Mammary epithelial cell (primary cell): ENCODE measurements at places on chromosomes 1 and 21. TPM values are rescaled to one million over a fixed set of nuclear protein-coding genes. Genes with fewer than 3 reads are reported as not detected.

Gene C1orf185
- not detected in 2 replicates for total RNA-seq

Gene ZNF695
- 2.1 and 4.4 TPM in 2 replicates for total RNA-seq

Gene CCDC17
- 2.7 and 3.8 TPM in 2 replicates for total RNA-seq

Gene ANGPTL3
- not detected for total RNA-seq

Gene USH2A
- total RNA-seq, result not detected

Gene ATP1A4
- not detected in 2 replicates for total RNA-seq

Gene MAEL
- not detected for total RNA-seq

Gene SKI
- 27.2 TPM for total RNA-seq

Gene HES5
- total RNA-seq, result not detected

Gene SNX7
- 43.2 and 53.0 TPM in 2 replicates for total RNA-seq

Gene PADI1
- 0.17 TPM for total RNA-seq

Gene IL12RB2
- total RNA-seq, result 0.38 and 0.56 TPM in 2 replicates

DNA sequence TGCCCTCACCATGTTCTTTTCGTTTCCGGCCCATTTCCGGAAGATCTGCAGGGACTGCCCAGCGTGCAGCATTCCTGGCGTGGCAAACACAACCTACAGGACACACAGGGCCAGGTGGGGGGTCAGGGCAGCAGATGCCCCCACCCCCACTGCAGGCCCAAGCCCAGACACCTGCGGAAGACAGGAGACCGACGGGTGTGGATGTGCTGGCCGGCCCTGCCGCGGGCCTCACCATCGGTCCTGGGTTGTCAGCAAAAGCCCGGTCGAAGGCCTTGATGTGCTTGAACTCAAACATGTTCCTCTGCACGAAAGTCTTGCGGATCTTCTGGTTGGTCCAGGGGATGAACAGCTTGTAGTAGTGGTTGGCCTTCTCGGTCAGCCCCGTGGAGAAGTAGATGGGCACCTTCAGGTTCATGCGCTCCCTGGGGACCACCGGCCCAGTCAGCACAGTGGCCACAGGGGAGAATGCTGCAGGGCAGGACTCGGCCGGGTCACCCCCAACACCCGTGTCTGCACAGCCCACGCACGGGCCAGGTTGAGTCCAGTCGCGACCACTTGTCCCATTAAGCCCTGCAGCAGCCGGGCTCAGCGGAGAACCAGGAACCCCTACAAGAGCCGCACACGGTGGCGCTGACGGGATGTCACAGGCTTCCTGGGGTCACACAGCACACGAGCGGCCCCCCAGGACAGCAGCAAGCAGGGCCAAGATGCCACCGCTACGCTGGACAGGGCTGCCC, 5.3 kb downstream of the PUSL1 start:
- no peak for DNase-seq

- no peak for DNase-seq
Measured at GRCh38 chr1:208335371-208336136, 91.4 kb upstream of the PLXNA2 start.

DNA sequence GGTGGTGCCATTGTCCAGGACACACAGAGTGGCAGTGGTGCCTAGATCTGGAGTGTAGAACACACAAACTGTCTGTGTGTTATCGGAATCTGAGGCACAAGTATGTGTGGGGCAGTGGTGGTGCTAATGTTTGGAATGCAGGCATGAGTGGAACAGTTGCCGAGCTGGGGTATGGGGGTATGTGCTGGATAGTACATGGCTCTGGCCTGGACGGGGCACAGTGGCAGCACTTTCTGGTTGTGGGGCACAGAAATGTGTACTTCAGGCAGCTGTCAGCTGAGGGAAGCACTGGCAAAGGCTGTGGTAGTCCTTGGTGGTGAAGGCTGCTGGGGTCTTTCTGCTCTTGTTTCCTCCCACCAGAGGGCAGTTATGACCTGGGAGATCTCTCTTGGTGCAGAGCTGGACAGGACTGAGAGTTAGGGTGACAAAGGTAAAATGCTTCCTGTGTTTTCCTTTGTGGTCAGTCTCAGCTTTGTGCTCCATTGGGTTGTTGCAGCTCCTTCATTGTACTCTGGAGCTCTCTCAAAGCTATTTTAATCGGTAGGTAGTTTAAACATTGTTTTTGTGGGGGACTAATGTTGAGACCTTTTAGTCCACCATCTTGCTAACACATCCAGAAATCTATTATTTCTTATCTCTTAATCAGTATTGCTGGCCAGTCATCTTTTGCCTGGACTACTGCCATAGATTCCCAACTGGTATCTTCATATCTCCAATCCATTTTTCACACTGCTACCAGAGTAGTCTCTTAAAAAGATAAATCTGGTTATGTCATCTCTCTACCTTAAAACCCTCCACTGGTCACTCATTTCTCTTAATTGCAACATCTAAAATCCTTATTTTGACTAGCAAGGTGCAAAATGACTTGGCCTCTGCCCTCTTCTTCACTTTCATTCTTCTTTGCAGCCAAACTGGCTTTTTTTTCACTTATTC, 83.9 kb upstream of the NBPF4 start:
- DNase-seq, result no peak

- no peak for DNase-seq
Measured at GRCh38 chr1:9120312-9120958, 8.5 kb downstream of the GPR157 start.

- no peak for DNase-seq
Measured at GRCh38 chr1:247539215-247539614, 3.0 kb upstream of the OR2C3 start.

DNA sequence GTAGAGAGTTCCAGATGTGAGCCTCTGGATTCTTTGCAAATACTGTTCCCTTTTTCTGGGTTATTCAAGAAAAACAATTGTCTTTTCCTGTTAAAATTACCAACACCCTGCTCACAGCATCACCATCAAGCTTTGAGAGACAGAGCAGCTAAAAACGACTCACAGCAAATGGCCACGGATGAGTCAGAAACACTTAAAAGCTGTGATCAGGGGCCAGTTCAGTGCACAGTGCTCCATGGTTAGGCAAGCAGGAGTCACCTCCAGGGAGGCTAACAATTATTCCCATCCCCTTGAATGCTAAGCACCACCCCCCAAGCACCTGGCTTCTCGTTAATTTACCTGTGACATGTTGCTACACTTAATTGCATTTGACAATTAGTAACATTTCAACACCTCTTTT, 128.4 kb upstream of the CAMK1G start:
- DNase-seq, result peak; percentile 35

- DNase-seq, result no peak
Measured at GRCh38 chr1:204081791-204082513, 9.0 kb downstream of the SOX13 start.

- peak; percentile 23 for DNase-seq
Measured at GRCh38 chr1:63405021-63405420, 37.6 kb downstream of the ALG6 start.

DNA sequence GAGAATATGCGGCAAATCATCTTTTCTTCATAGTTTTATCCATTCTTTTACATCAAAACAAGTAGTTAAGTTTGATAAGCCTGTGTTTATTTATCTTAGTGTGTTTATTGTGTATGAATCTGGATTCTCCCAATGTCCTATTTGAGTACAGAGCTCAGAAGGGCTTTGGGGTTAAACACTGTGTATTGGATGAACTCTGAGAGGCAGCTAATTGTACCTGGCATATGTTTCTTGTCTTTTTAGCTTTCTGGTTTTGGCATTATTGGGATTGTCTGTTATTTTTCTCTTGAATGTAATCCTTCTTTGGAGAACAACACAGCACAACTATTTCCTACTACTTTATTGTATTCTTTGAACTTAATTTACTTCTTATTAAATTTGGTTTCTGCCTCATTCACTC, 906.9 kb downstream of the ADGRL2 start:
- no peak for DNase-seq

GRCh38 chr1:178277793-178278530, 184.1 kb downstream of the RASAL2 start:
- peak; percentile 79 for DNase-seq

- no peak for DNase-seq
Measured at GRCh38 chr21:20649231-20649630, 349.0 kb upstream of the NCAM2 start.

DNA sequence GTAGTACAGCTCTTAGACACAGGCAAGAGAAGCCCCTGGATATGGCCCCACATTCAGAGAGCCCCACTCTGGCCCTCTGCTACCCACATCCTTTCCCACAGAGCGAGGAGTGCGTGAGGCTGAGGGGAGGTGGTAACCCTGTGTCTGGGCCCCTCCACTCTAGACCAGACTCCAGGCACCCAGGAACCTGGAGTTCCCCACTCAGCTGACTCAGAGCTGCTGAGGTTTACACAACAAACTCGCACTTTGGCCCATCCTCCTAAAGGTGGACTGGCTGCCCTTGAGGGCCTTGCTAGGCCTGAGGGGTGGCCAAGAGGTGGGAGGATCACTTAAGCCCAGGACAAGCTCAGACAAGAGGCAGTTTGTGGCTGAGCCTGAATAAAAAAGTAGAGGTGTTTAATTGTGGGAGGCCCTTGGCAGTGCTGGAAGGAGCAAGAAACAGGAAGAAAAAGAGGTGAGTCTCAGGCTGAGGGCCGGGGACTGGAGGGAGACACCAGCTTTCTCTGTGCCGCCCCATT, 10.7 kb downstream of the MR1 start:
- peak; percentile 97 for DNase-seq

- DNase-seq, result no peak
Measured at GRCh38 chr1:196690582-196690981, 38.7 kb downstream of the CFH start.

- no peak for DNase-seq
Measured at GRCh38 chr1:170617591-170618330, 46.2 kb upstream of the PRRX1 start.

DNA sequence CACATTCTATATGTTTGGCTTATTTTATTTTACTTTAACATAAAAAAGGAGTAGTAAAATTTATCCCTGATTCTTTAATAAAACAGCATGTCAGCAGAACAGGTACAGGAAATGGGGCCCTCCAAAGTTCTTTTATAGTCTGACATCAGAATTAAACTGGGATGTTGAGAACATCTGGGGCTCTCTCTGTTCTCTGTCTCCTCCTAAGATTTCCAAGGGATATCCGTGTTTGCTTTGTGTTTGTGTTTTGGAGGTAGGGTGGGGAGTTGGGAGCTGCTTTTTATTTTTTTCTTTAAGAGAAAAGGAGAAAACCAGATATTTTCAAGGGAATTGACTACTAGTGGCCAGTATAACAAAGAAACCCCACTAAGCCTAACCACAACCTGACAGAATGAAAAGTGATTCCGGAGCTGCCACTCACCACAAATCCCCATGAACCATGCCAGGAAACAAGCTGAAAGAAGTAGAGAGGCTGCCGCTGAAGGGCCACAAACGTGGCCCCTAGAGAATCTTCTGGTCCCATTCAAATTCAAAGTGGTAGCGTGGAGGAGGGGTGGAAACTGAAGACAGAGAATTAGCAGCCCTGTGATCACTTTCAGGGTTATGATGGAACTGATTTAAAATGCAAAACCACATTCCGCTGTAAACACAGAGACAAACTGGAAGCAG, 369.6 kb upstream of the ADGRL2 start:
- no peak for DNase-seq

- DNase-seq, result no peak
Measured at GRCh38 chr1:6511056-6511455, 19.6 kb upstream of the PLEKHG5 start.

- no peak for DNase-seq
Measured at GRCh38 chr1:221598122-221598521, 143.8 kb downstream of the DUSP10 start.

DNA sequence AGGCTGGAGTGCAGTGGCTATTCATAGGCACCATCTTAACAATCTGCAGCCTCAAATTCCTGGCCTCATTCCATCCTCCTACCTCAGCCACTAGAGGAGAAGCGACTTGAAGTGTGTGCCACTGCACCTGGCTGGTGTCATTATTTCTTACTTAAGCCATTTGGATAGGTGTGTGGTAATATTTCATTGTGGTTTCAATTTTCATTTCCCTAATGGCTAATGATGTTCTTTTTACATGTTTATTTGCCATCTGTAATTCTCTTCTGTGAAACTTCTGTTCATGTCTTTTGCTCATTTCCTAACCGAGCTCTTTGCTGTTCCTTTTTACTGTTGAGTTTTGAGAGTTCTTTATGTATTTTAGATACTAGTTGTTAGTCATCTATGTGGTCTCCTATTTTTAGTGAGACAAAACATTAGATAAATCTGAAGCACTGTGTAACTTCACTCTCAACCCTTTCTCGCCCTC, 66.8 kb downstream of the SLC27A3 start:
- DNase-seq, result no peak

DNA sequence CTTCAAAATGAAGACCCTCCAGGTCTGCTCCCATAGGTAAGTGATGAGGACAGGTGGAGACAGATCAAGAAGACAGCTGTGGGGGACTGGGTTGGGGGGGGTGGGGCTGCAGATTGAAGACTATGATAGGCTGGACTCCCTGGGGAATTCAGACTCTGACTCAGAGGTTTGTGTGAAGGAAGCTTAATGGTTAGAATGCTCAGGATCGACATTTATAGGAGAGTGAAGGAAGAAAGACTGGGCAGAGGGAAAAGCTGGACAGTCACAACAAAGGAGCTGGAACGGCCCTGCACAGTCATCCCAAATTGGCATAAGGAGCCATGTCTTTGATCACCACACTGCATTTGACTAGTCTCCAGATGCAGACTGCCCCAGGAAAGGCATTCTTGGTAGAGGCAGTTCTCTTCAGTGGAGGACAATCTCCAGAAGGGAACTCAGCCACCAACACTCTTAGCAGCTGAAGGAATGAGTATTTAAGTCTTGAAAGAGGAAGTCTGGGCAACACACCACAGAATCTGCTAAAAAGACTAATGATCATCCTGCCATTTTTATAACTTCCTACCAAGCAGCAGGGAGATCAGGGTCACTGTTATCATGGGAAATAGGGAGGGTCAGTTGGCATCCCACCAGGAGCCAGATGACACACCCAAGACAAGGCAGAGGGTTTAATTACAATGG, 120.0 kb upstream of the ZC3H11B start:
- DNase-seq, result no peak

DNA sequence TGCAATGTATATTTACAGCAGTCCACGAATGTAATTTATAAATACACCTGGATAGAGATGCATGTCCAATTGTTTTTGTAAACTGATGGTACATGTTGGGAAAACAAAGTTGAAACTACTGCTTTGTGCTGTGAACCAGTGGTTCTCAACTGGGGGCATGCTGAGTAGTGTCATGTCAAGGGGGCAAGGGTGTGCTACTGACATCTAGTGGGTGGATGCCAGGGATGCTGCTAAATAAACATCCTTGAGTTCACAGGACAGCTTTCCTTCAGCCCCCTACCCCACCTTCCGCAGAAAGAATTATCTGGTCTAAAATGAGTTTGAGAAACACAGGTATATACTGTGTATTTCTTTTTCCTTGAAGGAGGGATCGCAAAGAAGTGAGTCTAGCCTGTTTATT, 95.9 kb downstream of the RASAL2 start:
- no peak for DNase-seq

DNA sequence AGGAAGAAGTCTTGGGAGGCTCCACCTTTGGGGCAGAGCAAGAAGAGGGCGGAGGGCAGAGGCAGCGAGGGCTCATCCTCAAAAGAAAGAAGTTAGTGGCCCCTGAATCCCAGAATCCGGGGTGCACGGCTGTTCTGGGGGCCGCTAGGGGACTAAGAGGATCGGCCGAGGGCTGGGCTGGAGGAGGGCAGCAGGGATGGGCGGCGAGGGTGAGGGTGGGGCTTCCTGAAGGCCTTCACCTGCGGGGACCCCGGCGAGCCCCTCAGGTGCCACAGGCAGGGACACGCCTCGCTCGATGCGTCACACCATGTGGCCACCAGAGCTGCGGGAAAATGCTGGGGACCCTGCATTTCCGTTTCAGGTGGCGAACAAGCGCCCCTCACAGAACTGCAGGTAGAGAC, 23.9 kb downstream of the COL6A1 start:
- DNase-seq, result no peak

GRCh38 chr1:200415789-200416593, 6.2 kb upstream of the ZNF281 start:
- DNase-seq, result peak; percentile 94
